ENCODE measurements at places on chromosomes 7 and 10.

- no peak for DNase-seq
Measured at GRCh38 chr7:2060701-2061100, 172.0 kb downstream of the MAD1L1 start.

DNA sequence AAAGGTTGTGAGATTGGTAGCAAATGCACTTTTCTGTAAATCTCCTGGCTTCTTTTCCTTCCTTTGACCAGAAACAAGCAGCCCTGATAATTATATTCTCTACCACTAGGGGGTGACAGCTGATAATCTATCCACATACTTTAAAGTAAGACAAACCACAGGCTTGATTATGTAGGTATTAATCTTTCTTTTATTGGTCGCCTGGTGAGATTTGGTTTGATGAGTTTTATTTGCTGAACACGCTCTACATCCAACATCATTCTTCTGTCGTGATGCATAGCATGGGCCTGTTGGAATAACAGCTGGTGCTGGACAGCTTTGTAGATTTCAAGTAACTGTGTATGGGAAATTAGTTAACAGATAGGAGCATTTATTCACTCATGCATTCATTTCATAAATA, 63.5 kb downstream of the ZNF365 start:
- DNase-seq: peak; percentile 56

DNA sequence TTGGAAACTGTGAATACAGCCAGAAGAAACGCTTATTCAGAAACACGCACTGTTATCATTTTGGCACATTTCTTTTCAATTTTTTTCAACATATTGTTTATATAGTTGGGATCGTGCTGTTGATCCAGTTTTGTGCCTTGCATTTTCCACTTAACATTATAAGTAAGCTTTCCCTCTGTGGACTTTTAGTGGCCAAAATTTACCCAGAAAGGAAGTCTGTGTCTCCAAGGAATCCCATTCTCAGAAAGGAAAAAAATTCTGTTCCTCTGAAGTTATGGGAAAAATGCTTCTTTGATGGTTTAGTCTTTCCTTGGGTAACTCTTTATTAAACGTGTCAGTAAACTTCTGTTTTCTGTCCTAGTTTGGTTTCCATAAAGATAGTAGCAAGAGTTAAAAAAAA, 280.0 kb downstream of the REEP3 start:
- DNase-seq: no peak

GRCh38 chr10:88064608-88065382, 201.4 kb downstream of the PTEN start:
- DNase-seq: peak; percentile 17

DNA sequence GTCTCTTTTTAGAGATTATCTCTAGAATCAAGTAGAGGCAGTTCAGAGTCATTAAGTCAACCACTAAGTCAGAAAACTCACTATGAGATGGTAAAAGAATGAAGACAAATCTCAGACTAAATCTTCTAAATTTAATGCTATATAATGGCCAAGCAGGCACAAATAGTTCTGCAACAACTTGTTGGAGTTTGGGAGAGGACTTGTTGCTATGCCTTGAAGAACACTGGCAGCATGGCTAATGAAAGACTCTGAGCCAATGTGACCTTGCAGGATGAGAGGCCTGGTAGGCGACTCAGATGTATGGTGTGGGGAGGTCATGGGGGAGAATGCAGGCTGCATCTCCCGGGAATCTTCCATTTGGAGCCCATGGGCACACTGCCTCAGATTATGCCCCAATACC, 128.7 kb downstream of the C1GALT1 start:
- DNase-seq: no peak

- DNase-seq: no peak
Measured at GRCh38 chr7:131007439-131008330, 273.7 kb upstream of the KLF14 start.

DNA sequence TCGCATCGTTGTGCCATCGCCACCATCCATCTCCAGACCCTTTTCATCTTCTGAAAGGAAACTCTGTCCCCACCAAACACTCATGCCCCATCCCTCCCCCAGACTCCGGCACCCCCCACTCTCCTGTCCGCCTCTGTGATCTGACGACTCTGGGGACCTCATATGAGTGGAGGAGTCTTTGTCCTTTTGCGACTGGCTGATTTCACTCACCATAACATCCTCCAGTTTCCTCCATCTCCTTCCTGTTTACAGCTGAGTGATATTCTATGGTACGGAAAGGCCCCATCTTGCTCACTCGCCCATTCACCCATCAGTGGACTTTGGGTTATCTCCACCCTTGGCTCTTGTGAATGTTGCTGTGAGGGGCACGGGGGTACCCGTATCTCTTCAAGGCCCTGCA, 11.8 kb upstream of the INSIG1 start:
- no peak for DNase-seq

GRCh38 chr7:142516038-142516501, 233.2 kb upstream of the PRSS1 start:
- no peak for DNase-seq

- no peak for DNase-seq
Measured at GRCh38 chr7:85833066-85833465, 646.2 kb upstream of the SEMA3D start.

DNA sequence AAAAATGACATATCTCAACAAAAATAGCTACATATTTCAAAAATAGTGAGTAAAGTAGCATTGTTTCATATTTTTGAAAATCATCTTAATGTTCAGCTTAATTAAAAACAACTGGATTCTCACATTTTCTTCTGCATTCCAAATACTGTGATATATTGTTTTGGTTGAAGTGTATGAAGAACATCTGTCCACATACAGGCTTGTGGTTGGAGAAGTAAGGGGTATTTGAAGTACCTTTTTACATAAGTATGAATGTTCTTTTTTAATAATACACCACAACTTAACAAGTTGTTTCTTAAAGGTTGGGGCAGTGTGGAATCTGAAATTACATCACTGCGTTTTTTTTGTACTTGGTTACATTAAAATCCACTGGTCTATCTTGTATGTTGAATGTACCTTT, 442.5 kb downstream of the KIF20B start:
- DNase-seq: no peak

- DNase-seq: no peak
Measured at GRCh38 chr7:96870934-96871333, 134.4 kb upstream of the DLX6 start.

- DNase-seq: no peak
Measured at GRCh38 chr10:104416851-104417250, 63.2 kb downstream of the CFAP58 start.

DNA sequence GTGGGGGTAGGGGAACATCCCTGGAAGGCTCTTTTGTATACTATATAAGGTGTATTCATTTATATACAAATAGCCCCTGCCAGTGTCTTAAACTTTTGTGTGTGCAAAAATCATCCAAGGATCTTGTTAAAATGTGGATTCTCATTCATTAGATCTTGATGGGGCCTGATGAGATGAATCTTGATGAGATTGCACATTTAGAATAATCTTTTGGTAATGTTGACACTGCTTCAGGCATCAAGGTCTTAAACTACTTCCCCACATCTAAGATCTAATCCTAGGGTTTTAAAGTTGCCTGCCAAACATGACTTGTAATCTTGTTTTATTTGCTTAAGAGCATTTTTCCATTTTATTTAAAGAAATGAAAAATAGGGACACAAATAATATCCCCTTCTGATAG, 13.0 kb downstream of the TLX1 start:
- DNase-seq: no peak

GRCh38 chr7:25638590-25639244, 410.4 kb upstream of the NPVF start:
- no peak for DNase-seq

GRCh38 chr7:135718219-135718618, 9.8 kb downstream of the SLC13A4 start:
- no peak for DNase-seq

DNA sequence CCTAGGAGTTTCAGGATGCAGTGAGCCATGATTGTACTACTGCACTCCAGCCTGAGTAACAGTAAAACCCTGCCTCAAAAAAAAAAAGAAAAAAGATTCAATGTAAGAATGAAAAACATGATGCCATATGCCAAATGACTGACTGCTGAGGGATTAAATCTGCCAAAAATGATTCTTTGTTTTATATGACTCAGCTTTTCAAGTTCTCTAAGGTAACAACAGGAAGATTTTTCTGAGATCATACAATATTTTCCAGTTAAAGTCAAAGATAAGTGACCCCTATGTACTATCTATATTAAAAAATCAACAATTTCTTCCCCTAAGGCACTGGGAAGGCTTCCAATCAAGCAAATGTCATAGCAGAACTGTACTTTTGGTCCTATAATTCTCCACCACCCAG, 271.2 kb upstream of the IMMP2L start:
- no peak for DNase-seq

DNA sequence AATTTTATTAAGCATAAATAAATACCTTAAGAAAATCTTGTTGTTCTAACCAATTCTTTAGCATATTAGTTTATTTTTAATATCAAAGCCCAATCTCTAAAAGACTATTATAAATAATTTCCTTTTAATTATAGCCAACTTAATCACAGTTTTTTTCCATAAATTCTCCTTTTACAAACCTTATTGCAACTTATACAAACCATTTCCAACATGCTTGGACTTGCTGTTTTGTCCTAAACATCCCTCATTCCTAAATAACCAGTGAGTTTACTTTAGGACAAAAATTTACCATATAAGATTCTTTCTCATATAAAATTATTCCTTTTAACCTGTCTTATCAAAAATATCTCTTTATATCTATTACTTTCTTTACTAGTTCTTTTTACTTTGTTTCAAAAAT, 25.2 kb upstream of the LSM8 start:
- DNase-seq: no peak

GRCh38 chr10:76546411-76546810, 1091.2 kb downstream of the KCNMA1 start:
- no peak for DNase-seq

- no peak for DNase-seq
Measured at GRCh38 chr10:63738410-63738809, 217.2 kb downstream of the REEP3 start.

GRCh38 chr7:157888579-157888978, 551.8 kb downstream of the DNAJB6 start:
- DNase-seq: no peak

- DNase-seq: no peak
Measured at GRCh38 chr7:38244516-38244915, 28.9 kb downstream of the TARP start.

- no peak for DNase-seq
Measured at GRCh38 chr10:62597226-62597625, 207.3 kb upstream of the ADO start.

- no peak for DNase-seq
Measured at GRCh38 chr7:1019789-1020610, 24.3 kb upstream of the GPR146 start.

DNA sequence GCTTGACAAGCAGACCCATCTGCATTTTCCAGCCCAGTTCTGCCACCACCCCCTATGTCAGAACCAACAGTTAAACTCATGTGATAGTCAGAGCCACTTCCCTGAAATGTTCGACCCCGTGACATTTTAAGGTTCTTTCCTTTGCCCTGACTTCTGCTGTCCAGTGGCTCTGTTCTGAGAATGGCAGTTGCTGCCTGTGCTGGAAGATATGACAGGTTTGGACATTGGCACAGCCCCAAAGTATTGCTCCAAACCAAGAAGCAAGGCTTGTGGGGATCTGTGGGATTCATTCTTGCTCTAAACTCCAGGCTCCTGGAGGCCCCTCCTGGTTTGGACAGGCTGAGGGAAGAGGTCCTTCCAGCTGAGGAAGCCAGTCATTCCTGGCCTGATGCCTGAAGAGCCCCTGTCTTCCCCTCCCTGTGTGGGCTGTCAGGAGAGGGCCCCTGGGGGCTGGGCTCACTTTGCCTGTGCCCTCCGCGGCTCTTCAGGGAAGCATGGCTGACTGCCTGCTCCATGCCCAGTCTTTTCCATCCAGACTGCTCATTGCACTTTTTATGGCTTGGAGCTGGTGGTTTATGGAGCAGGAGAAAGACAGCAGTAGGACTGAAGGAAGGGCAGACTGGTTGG, 138.0 kb downstream of the CDH23 start:
- no peak for DNase-seq

DNA sequence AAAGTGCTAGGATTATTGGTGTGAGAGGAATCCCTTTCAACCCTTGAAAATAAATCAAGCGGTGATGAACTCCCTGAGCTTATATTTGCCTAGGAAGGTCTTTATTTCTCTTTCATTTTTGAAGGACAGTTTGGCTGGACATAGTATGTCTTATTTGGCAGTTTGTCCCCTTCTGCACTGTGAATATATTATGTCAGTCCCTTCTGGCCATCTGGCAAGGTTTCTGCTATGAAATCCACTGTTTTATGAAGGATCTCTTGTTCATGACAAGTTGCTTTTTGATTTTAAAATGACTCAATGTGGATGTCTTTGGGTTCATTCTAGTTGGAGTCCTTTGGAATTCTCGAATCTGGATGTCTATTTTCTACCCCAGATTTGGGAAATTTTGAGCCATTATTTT, 21.7 kb upstream of the MCM10 start:
- DNase-seq: no peak

DNA sequence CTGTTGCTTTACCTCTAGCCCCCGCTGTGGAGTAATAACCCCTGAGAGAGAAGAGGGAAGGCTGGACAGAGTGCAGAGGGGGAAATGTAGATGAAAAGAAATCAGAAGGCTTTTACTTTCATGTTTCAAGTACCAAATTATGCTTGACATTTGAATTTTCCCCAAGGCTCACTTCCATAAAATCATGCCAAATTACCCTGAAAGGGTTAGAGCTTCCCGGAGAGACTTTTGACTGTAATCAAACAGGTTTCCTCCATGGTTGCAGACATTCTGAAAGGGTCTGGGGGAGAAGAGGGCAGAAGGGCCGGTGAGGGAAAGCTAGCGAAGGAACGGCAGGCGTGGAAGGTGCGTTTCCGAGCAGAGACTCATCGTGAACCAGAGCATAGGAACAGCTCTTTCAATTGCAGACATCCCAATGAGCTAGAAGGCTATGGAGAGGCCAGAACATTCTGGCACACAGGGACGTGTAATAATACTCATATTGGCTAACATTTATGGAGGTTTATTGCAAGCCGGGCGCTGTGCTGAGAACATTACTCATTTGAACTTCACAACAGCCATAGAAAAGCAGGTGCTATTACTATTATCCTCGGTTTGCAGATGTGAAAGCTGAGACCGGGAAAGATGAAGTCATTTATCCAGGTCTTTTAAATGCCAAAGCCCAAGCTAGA, 620.8 kb upstream of the AUTS2 start:
- no peak for DNase-seq

DNA sequence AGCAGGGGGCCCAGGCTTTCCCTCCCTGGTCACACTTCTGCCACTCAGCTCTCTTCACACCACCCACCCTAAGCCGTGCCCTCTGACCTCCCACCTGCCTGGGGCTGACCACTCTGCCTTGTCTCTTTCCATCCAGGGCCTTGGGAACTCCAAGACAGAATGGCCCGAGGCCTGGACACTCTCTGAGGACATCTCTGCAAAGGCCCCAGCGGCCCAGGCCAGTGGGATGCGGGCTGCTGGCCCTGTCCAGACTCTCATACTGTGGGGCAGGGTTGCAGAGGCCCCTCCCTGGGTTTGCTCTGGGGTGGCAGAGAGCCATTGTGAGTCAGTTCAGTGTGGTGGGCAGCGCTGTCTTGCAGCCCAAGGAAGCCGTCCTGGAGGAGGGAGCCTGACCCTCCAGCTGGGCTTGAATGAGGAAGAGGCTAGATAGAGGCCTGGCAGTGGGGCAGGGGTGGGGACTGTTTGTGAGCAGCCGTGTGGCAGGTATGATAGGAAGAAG, 39.9 kb upstream of the RABGEF1 start:
- no peak for DNase-seq

- no peak for DNase-seq
Measured at GRCh38 chr7:82266081-82266480, 177.5 kb downstream of the CACNA2D1 start.

GRCh38 chr10:63280386-63280785, 147.3 kb downstream of the NRBF2 start:
- no peak for DNase-seq
